ENCODE measurements at places on chromosomes 12 and 14. TPM values are rescaled to one million over a fixed set of nuclear protein-coding genes. Genes with fewer than 3 reads are reported as not detected.

- no peak for DNase-seq
Observed at GRCh38 chr12:19810213-19810612, 370.9 kb downstream of the AEBP2 start.

- no peak for DNase-seq
Observed at GRCh38 chr12:52370926-52371608, 3.8 kb upstream of the KRT85 start.

GRCh38 chr14:59849411-59850130 is 21.0 kb downstream of the RTN1 start:
- no peak for DNase-seq

GRCh38 chr14:74238974-74239847 is at the start of gene VSX2:
Gene VSX2, plus strand, starts transcription at chr14:74239449. Its CDS starts 113 bp downstream, at chr14:74239562.
- no peak for DNase-seq

DNA sequence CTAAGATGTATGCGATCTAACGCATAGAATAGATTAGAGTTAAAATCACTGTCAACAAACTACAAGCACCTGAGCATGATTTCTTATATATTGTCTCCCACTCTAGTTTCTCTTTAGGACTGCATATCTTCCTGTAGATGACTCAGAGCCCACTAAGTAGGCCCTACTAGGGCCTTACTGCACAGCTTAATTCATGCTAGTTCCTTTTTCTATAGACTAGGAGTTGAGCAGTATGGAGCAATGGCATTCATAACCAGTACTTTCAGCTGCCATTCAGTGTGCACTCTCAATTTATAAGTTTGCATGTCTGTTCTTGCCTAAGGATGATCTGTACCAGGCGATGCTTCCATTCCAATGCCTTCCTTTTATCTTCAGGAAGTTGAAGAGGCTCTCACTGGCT is 103.5 kb downstream of the METTL25 start:
- DNase-seq = no peak

DNA sequence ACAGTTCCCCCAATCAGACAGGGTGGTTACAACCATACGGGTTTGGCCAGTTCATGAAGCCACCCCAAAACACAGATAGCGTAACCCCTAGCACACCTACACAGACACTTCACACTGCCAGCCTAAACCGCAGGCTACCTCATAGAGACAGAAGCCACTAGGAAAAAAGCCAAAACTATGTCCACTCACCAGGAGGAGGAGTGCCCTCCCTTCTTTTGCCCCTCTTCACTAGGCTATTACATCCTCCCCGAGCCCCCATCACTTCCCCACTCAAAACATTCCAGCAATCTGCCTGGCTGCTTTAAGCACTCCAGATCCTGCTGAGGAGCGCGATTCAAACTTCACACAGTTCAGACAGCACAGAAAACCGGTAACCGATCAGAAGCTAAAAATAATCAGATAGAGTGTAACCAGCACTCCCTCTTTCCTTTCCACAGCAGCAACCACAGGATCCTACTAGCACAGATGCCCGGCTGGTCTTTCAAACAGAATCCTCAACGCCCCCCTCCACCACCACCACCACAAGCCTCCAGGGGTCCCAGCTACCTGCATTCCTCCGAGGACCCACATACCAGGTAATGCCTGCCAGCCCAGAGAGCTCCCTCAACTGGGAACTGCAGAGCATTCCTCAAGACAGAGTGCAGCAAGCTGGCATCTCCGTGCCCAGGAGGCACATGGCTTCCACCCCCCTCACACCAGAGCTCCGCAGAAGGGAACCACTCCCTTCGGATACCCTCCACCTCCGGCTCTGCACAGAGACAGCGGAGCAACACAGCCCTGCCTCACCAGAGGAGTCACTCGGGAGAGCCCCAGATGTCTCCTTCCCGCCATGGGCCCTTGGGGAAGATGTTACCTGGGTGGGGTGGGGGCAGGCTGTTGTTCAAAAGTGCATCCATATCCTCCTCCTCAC is 1.5 kb downstream of the CHD4 start:
- peak; percentile 37 for DNase-seq

DNA sequence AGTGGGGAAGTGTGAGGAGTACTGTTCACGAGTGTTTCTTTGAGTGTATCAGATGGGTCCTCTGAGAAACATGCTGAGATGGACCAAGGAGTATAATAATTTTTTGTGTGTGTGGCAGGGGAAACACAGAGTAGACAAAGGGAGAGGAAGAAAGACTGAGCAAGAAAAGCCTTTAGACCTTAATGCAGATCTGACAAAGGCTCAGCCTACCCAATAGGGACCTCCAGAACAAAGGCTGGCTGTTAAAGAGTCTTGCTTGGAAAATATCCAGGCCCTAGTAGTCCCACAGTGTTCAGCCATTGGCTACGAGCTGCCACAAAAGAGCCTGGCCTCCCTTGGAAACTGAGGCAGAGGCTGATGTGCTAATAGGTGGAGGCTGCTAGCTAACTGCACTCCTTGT is 13.5 kb downstream of the COQ5 start:
- DNase-seq = no peak

Gene AQP6
- not detected for total RNA-seq

All from Daoy (cell line).